Nephron progenitor cell (in vitro differentiated cells): ENCODE measurements at places on chromosomes 1 and 21.
A peak's percentile ranks its signal among the peaks of the same experiment; 100 is the strongest.

GRCh38 chr21:15152591-15152990 lies 87.8 kb upstream of the NRIP1 start:
- H3K27ac ChIP-seq: peak overlapping the region; percentile 0
- H3K4me3 ChIP-seq: no peak overlapping the region
- H3K36me3 ChIP-seq: peaks cover 12% of the 10 kb centered on the region
- no peak for DNase-seq
- peaks cover 9% of the 10 kb centered on the region for H3K27me3 ChIP-seq

DNA sequence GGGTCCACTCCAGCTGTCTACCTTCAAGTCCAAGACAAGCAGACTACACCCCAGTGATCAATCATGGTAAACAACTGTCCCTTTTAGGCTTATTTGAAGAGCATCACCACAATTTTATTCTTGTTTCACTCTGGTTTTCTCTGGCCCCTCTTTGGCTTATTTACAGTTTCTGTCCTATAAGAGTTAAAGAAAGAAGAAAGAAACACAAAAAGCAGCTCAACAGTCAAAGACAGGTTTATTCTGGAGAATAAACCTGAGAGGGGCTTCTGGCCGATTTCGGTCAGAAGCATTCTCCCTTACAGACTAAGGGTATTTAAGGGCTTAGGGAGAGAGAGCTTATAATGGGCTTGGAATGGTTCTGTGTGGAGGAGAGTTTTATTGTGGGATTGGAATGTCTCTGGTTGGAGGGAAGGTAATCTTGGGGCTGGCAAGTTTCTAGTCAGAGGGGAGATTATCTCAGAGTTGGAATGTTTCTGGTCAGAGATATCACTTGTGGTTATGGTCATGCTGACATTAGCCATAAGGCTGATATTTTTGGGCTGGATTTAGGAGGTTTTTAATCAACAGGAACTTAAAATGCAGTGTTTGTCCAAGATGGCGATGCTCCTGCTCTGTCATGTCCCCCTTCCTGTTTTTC lies 161.0 kb downstream of the URB2 start:
- H3K27ac ChIP-seq: no peak overlapping the region
- H3K4me1 ChIP-seq: peaks cover under 1% of the 10 kb centered on the region
- H3K4me3 ChIP-seq: no peak overlapping the region
- no peak for DNase-seq
- H3K36me3 ChIP-seq: no peaks in the 10 kb centered on the region
- peaks cover 16% of the 10 kb centered on the region for H3K27me3 ChIP-seq

DNA sequence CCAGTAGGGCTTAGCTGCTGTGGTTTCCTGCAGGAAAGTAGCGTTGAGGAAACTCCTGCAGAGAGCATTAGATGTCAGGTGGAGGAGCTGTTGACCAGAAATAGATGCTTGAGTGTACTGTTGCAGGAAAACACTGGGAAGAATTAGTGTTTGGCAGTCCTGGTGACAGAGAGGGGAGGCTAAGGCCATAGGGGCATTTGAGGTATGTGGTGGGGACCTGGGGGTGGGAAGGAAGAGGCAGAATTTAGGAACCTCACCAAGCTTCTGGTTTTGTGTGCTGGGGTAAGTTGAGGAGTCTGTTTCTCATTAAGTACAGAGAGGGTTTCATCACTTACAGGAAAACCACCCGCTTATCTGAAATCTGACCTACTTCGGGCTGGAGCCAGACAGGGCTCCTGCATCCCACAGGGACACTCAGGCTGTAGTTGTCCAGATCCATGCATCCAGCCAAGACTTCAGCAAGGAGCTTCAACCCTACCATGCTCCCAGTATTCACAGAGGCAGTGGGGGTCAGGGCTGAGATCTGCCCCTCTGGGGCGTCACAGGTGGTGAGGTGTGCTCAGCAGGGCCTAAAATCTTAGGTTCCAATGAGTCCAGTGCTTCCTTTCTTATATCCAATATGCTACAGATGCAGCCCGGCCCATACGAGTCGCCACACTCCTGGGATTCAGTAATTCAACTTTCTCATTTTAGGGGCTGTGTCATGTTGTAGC lies 15.1 kb downstream of the SH2D2A start:
- H3K4me3 ChIP-seq: peak overlapping the region; percentile 10
- H3K27ac ChIP-seq: peak overlapping the region; percentile 33
- H3K27me3 ChIP-seq: no peaks in the 10 kb centered on the region
- peaks cover 18% of the 10 kb centered on the region for H3K36me3 ChIP-seq

DNA sequence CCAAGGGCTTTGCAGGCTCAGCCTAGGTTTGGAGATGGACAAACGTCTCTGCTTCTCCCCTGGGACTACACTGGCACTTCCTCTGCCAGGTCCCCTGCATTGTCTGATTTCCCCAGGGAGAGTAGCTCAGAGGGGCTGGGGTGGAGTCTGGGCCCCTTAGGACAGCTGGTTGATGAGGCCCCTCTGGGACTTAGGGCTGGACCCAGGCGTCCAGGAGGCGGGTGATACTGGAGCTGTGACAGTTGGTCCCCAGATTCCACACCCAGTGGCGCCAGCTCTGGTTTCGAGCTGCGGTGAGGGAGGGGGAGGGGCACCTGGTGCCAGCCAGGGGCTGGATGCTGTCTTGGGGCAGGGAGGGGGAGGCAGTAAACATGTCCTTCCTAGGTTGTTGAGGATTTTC lies 7.4 kb upstream of the MEX3A start:
- H3K27me3 ChIP-seq: peaks cover 8% of the 10 kb centered on the region
- no peak overlapping the region for H3K4me3 ChIP-seq
- DNase-seq: no peak

DNA sequence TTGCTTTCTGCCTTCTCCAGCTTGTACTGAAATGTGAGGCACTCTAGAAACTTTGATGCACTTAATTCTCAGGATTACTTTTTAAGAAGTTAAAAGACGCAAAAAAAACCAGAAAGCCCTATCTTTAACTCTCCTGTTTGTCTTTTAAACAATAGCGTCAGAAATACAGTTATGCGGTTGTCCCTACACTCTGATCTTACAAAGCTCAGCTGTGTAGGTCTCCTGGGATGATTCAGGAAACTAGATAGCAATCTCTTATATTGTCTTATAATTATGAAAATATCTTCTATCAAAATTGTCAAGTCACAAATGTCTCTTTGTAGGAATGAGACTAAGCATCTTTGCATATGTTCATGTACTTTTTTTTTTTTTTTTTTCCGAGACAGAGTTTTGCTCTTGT lies 26.9 kb upstream of the RCAN3 start:
- peaks cover 25% of the 10 kb centered on the region for H3K27me3 ChIP-seq
- H3K4me3 ChIP-seq: no peak overlapping the region
- no peaks in the 10 kb centered on the region for H3K36me3 ChIP-seq
- H3K27ac ChIP-seq: no peak overlapping the region
- DNase-seq: no peak

DNA sequence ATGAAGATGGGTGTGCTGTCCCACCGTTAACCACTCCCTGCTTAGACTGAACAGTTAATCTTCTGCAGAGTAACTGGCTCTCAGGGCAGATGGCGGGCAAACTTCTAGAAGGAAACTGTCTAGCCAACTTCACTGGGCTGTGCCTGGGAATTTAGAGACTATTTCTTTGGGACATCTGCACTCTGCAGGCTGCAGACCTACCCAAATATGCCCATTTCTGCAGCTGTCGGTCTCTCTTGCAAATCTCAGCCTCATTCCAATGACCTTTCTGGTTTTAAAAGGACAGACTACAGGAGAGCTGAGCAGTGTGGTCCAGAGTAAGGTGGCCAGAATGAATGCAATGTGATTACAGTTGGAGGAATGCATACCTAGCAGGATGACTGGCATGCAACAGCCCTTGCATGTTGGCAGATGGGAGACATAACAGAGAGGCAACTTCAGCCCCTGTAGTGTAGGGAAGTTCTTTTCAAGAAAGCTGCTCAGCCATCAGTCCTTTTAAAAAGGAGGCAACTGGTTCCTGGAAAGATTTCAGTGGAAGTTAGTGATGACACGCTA lies 26.3 kb upstream of the IL20 start:
- no peaks in the 10 kb centered on the region for H3K36me3 ChIP-seq
- peaks cover 32% of the 10 kb centered on the region for H3K4me1 ChIP-seq
- H3K4me3 ChIP-seq: no peak overlapping the region
- DNase-seq: no peak
- H3K27me3 ChIP-seq: peaks cover 4% of the 10 kb centered on the region

DNA sequence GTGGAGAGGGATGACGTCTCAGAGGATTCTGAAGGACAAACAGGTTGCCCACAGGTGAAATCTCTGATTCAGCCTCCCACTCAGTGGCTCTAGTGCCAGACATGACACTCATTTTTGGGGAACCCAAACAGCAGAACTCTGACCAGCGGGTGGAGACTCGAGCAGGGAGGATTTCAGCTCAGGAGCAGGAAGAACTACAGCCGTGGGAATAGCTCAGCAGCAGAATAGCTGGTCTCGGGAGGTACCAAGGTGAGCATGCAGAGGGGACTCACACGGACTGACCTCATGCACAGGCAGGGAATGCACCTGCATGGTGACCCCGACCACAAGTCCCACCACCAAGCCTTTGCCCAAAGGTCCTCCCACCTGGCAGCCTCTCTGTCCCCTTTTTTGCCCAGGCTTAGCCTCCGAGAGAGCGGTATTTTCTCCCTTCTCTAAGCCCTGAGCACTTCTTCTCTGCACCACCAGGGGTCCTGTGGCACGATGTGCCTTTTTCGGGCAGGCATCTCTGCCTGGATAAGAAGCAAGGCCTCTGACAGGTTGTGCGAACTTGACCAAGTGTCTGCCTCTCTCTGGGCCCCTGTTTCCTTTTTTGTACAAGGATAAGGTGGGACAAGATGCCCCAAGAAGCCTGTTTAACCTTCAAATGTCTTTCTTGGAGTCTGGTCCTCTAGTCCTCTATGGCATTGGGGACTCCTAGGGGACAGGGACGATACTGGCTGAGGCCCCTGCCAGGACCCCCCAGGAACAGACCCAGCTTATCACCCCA lies 8.8 kb upstream of the FGR start:
- DNase-seq: peak; percentile 61
- peaks cover 18% of the 10 kb centered on the region for H3K27me3 ChIP-seq
- no peaks in the 10 kb centered on the region for H3K36me3 ChIP-seq
- H3K4me1 ChIP-seq: peaks cover 4% of the 10 kb centered on the region
- H3K4me3 ChIP-seq: no peak overlapping the region
- H3K27ac ChIP-seq: no peak overlapping the region

GRCh38 chr1:211643324-211644212 lies 31.9 kb downstream of the NEK2 start:
- H3K4me3 ChIP-seq: no peak overlapping the region
- DNase-seq: no peak
- H3K27me3 ChIP-seq: peaks cover 17% of the 10 kb centered on the region
- no peaks in the 10 kb centered on the region for H3K36me3 ChIP-seq

GRCh38 chr1:38025233-38025632 lies 12.7 kb downstream of the UTP11 start:
- H3K36me3 ChIP-seq: peaks cover 37% of the 10 kb centered on the region
- H3K4me1 ChIP-seq: peaks cover 53% of the 10 kb centered on the region
- no peak overlapping the region for H3K27ac ChIP-seq
- H3K27me3 ChIP-seq: peaks cover 5% of the 10 kb centered on the region

GRCh38 chr1:154081386-154082126 lies 73.3 kb downstream of the NUP210L start:
- H3K36me3 ChIP-seq: no peaks in the 10 kb centered on the region
- H3K27me3 ChIP-seq: peaks cover 10% of the 10 kb centered on the region
- no peak for DNase-seq

- DNase-seq: peak; percentile 52
- peaks cover 4% of the 10 kb centered on the region for H3K27me3 ChIP-seq
- H3K4me3 ChIP-seq: peak overlapping the region; percentile 51
- H3K27ac ChIP-seq: peak overlapping the region; percentile 71
- H3K36me3 ChIP-seq: no peaks in the 10 kb centered on the region
- H3K4me1 ChIP-seq: peaks cover 37% of the 10 kb centered on the region
Measured at GRCh38 chr1:27099135-27099586, 55.8 kb downstream of the SLC9A1 start.

- no peak for DNase-seq
- peaks cover 65% of the 10 kb centered on the region for H3K4me1 ChIP-seq
- peaks cover 6% of the 10 kb centered on the region for H3K36me3 ChIP-seq
- no peak overlapping the region for H3K27ac ChIP-seq
- H3K27me3 ChIP-seq: peaks cover 41% of the 10 kb centered on the region
Measured at GRCh38 chr1:47883963-47884362, 113.2 kb downstream of the TRABD2B start.

GRCh38 chr1:147391114-147391513 lies 148.6 kb downstream of the CHD1L start:
- H3K27me3 ChIP-seq: no peaks in the 10 kb centered on the region
- H3K4me1 ChIP-seq: peaks cover 4% of the 10 kb centered on the region
- DNase-seq: no peak
- no peak overlapping the region for H3K4me3 ChIP-seq
- H3K27ac ChIP-seq: no peak overlapping the region

GRCh38 chr1:41740630-41741239 lies 178.0 kb downstream of the HIVEP3 start:
- peaks cover 50% of the 10 kb centered on the region for H3K4me1 ChIP-seq
- no peak for DNase-seq
- no peaks in the 10 kb centered on the region for H3K36me3 ChIP-seq

DNA sequence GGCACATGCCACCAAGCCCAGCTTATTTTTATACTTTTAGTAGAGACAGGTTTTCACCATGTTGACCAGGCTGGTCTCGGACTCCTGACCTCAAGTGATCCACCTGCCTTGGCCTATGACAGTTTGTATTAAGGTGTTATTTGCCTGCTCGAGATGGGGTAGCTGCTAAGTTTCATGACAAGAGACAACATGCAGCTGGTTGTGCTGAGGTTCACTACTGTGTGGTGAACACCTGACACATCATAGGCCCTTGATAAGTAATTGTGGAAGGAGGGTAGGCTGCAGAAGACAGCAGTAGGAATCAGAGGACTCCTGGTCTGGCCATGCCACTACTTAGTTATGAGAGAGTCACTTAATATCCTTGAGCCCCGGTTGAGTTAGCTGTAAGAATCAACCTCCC lies 46.2 kb downstream of the PLPP3 start:
- peaks cover 29% of the 10 kb centered on the region for H3K4me1 ChIP-seq
- no peak for DNase-seq
- H3K27me3 ChIP-seq: peaks cover 4% of the 10 kb centered on the region

- H3K27me3 ChIP-seq: peaks cover 16% of the 10 kb centered on the region
- no peak overlapping the region for H3K4me3 ChIP-seq
- H3K4me1 ChIP-seq: peaks cover 18% of the 10 kb centered on the region
- H3K27ac ChIP-seq: no peak overlapping the region
- no peaks in the 10 kb centered on the region for H3K36me3 ChIP-seq
- DNase-seq: no peak
Measured at GRCh38 chr1:175888996-175889395, 145.6 kb upstream of the TNR start.

- DNase-seq: no peak
- peaks cover 6% of the 10 kb centered on the region for H3K4me1 ChIP-seq
- peaks cover 19% of the 10 kb centered on the region for H3K27me3 ChIP-seq
- H3K27ac ChIP-seq: no peak overlapping the region
- H3K4me3 ChIP-seq: no peak overlapping the region
- no peaks in the 10 kb centered on the region for H3K36me3 ChIP-seq
Measured at GRCh38 chr1:16409536-16410152, 27.6 kb downstream of the SPATA21 start.

GRCh38 chr1:202167708-202168415 lies 7.5 kb upstream of the PTPN7 start:
- H3K36me3 ChIP-seq: no peaks in the 10 kb centered on the region
- no peak for DNase-seq
- no peak overlapping the region for H3K27ac ChIP-seq
- no peak overlapping the region for H3K4me3 ChIP-seq

DNA sequence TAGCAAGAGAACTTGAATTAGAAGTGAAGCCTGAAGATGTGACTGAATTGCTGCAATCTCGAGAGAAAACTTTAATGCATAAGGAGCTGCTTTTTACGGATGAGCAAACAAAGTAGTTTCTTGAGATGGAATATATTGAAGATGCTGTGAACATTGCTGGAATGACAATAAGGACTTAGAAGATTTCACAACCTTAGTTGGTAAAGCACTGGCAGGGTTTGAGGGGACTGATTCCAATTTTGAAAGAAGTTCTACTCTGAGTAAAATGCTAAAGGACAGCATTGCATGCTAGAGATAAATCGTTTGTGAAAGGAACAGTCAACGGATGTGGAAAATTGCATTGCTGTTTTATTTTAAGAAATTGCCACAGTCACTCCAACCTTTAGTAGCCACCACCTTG lies 69.5 kb downstream of the GDAP2 start:
- H3K4me1 ChIP-seq: no peaks in the 10 kb centered on the region
- H3K4me3 ChIP-seq: no peak overlapping the region
- H3K27ac ChIP-seq: no peak overlapping the region
